ENCODE measurements at places on chromosomes 12 and 14. TPM values are rescaled to one million over a fixed set of nuclear protein-coding genes. Genes with fewer than 3 reads are reported as not detected.

Gene RTN1
- total RNA-seq: 2.4 TPM

Gene DPPA3
- total RNA-seq: 4.6 TPM

Gene CHGA
- total RNA-seq: 4.5 TPM

Gene MOAP1
- 24.3 TPM for total RNA-seq

Gene INSM2
- total RNA-seq: 0.45 TPM

Gene FGF6
- total RNA-seq: not detected

Gene FITM1
- not detected for total RNA-seq

Gene CLEC2B
- total RNA-seq: not detected

Gene BICDL1
- total RNA-seq: 18.6 TPM

Gene SLC6A15
- 6.3 TPM for total RNA-seq

DNA sequence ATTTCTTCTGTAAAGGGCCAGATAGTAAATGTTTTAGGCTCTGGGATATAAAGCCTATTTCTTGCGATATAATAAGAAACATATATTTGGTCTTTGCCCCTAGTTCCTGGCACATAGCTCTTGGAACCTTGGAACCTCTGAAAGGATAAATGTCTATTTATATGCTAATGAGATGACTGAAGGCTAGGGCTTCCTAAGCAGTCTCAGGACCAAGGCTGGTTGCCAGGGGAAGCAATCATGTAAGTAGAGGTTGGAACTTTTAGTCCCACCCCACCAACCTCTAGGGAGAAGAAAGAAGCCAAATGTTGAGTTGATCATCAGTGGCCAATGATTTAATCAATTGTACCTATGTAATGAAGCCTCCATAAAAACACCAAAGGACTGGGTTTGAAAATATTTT, 26.6 kb upstream of the NFYB start:
- H3K4me3 ChIP-seq: no peak overlapping the region
- no peaks in the 10 kb centered on the region for H3K4me1 ChIP-seq
- no peak for DNase-seq
- no peak overlapping the region for H3K27ac ChIP-seq

GRCh38 chr12:70989232-70989631, 68.7 kb upstream of the PTPRR start:
- H3K4me1 ChIP-seq: no peaks in the 10 kb centered on the region
- no peak overlapping the region for H3K27ac ChIP-seq
- no peak overlapping the region for H3K4me3 ChIP-seq
- no peaks in the 10 kb centered on the region for H3K36me3 ChIP-seq

GRCh38 chr14:21299562-21300130, 19.8 kb downstream of the RPGRIP1 start:
- no peak overlapping the region for H3K4me3 ChIP-seq
- no peaks in the 10 kb centered on the region for H3K36me3 ChIP-seq
- no peaks in the 10 kb centered on the region for H3K4me1 ChIP-seq
- DNase-seq: no peak
- no peak overlapping the region for H3K27ac ChIP-seq
- peaks cover 5% of the 10 kb centered on the region for H3K27me3 ChIP-seq

DNA sequence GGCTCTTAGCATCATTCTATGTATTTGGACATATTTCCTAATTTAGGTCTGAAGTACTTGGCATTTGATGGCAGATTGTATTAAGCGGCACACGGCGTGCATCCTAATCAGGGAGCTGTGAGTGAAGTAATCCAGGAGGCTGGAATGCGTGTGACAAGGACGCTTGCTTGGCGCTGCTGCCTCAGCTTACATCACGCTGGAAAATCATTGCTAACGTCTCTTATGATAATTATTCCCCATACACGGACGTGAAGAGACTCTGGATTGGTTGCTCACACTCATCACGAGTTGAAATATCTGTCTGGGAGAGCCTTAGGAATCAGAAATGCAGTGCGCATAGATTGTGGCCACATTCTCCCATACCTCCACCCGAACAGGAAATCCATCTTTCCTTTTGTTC, 85.3 kb downstream of the FBXW8 start:
- H3K4me3 ChIP-seq: no peak overlapping the region
- no peaks in the 10 kb centered on the region for H3K4me1 ChIP-seq
- H3K36me3 ChIP-seq: peaks cover 9% of the 10 kb centered on the region
- H3K27ac ChIP-seq: no peak overlapping the region
- no peaks in the 10 kb centered on the region for H3K27me3 ChIP-seq

DNA sequence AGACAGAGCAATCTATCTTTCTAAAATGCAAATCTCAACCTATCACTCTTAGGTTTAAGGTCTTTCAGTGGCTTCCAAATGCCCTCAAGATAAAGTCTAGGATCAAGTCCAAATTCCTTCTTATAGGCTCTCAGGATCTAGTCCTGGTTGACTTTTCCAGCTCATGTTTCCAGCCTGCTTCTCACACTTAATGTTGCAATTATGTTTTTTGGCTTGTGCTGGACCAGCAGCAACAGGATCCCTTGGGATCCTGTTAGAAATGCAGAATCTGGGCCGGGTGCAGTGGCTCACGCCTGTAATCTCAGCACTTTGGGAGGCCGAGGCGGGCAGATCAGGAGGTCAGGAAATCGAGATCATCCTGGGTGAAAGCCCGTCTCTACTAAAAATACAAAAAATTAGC, 10.6 kb downstream of the GPR33 start:
- no peaks in the 10 kb centered on the region for H3K36me3 ChIP-seq
- no peaks in the 10 kb centered on the region for H3K4me1 ChIP-seq
- no peak for DNase-seq
- no peak overlapping the region for H3K4me3 ChIP-seq

GRCh38 chr14:100641274-100641860, 54.1 kb upstream of the BEGAIN start:
- H3K4me3 ChIP-seq: no peak overlapping the region
- H3K27ac ChIP-seq: no peak overlapping the region
- H3K36me3 ChIP-seq: no peaks in the 10 kb centered on the region
- no peaks in the 10 kb centered on the region for H3K27me3 ChIP-seq

DNA sequence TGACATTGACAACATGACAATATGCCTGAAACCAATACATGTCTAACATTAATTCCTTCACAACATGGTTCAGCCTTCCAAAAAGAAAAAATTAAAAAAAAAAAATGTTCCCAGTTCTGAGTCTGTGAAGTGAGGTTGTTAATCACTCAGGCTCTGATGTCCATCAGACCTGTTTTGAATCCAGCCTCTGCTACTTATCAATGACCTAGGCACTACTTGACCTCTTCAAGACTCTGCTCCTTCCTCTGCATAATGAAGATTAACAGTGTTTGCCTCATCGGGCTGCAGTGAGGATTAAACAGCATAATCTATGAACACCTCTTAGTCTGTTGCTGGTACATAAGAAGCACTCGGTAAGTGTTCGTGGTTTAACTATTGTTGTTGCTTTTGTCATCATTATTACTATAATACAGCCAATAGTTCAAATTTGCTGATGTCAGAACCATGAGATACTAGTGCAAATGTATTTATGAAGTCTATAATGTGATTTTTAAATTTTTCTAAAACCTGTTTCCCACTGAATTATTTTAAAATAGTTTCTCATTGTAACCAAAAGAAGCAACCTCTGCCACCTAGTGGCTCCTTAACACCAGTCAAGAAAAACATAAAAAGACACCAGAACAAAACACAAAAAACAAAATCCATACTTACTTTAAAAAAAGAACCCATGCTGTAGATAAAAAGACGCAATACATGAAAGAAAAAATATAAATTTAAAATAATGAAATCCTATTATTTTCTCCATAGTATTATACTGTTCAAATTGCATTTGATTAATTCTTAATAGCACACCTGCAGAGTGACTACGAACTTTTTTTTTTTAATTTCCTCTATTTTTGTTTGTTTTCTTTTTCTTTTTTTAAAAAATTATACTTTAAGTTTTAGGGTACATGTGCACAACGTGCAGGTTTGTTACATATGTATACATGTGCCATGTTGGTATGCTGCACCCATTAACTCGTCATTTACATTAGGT, 20.3 kb upstream of the TMX1 start:
- DNase-seq: no peak
- no peak overlapping the region for H3K27ac ChIP-seq
- no peaks in the 10 kb centered on the region for H3K36me3 ChIP-seq
- no peaks in the 10 kb centered on the region for H3K27me3 ChIP-seq

GRCh38 chr12:114688256-114688845, 4.4 kb upstream of the TBX3 start:
- peaks cover 76% of the 10 kb centered on the region for H3K27me3 ChIP-seq
- H3K4me3 ChIP-seq: peak overlapping the region; percentile 71
- DNase-seq: peak; percentile 67
- H3K36me3 ChIP-seq: no peaks in the 10 kb centered on the region
- peaks cover 21% of the 10 kb centered on the region for H3K4me1 ChIP-seq

- no peak overlapping the region for H3K27ac ChIP-seq
- DNase-seq: peak; percentile 23
Observed at GRCh38 chr12:34391771-34392581, 369.7 kb downstream of the ALG10 start.

- H3K27me3 ChIP-seq: peaks cover 22% of the 10 kb centered on the region
- H3K36me3 ChIP-seq: no peaks in the 10 kb centered on the region
- DNase-seq: no peak
- H3K27ac ChIP-seq: no peak overlapping the region
- no peak overlapping the region for H3K4me3 ChIP-seq
Observed at GRCh38 chr14:58898655-58899316, 261.0 kb downstream of the DACT1 start.

DNA sequence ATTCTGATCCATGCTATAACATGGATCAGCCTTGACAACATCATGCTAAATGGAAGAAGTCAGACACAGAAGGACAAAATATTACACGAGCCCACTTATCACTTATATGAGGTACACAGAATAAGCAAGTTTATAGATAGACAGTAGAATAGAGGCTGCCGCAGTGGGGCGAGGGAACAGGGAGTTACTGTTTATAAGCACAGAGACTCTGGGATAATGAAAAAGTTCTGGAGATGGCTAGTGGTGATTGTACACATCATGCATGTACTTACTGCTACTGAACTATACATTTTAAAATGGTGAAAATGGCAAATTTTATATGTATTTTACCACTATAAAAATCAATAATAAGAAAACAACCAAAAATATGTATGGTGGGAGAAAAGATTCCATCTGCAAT, 95.2 kb upstream of the PSMC1 start:
- no peaks in the 10 kb centered on the region for H3K36me3 ChIP-seq
- DNase-seq: no peak
- H3K4me3 ChIP-seq: no peak overlapping the region
- H3K4me1 ChIP-seq: peaks cover 4% of the 10 kb centered on the region
- no peaks in the 10 kb centered on the region for H3K27me3 ChIP-seq
- H3K27ac ChIP-seq: no peak overlapping the region

DNA sequence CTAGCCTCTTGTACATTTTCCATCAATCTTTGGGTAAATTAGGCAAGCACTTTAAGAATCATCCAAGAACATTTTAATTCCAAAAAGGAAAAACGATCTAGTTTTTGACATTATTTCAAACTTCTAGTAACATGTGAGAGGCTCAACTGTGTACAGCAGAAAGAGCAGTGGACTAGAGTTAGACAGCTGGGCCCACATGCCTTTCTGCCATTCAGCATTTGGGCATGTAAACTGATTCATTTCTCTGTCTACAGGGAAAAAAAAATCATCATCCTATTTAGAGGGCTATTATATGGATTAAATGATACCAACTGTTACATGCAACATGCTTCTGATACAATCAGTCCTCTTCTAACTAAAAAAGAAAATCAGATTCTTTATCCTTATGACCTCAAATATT, 17.7 kb downstream of the ATP2B1 start:
- no peaks in the 10 kb centered on the region for H3K27me3 ChIP-seq
- H3K4me3 ChIP-seq: no peak overlapping the region
- H3K4me1 ChIP-seq: no peaks in the 10 kb centered on the region
- no peak overlapping the region for H3K27ac ChIP-seq
- DNase-seq: no peak

GRCh38 chr12:31702047-31702446, 26.8 kb downstream of the AMN1 start:
- H3K36me3 ChIP-seq: peaks cover 6% of the 10 kb centered on the region
- peak; percentile 69 for DNase-seq
- H3K4me1 ChIP-seq: no peaks in the 10 kb centered on the region
- H3K4me3 ChIP-seq: no peak overlapping the region
- no peaks in the 10 kb centered on the region for H3K27me3 ChIP-seq

GRCh38 chr12:10175846-10176636, 2.8 kb upstream of the TMEM52B start:
- H3K36me3 ChIP-seq: no peaks in the 10 kb centered on the region
- no peaks in the 10 kb centered on the region for H3K4me1 ChIP-seq
- DNase-seq: no peak
- no peak overlapping the region for H3K4me3 ChIP-seq
- no peak overlapping the region for H3K27ac ChIP-seq

DNA sequence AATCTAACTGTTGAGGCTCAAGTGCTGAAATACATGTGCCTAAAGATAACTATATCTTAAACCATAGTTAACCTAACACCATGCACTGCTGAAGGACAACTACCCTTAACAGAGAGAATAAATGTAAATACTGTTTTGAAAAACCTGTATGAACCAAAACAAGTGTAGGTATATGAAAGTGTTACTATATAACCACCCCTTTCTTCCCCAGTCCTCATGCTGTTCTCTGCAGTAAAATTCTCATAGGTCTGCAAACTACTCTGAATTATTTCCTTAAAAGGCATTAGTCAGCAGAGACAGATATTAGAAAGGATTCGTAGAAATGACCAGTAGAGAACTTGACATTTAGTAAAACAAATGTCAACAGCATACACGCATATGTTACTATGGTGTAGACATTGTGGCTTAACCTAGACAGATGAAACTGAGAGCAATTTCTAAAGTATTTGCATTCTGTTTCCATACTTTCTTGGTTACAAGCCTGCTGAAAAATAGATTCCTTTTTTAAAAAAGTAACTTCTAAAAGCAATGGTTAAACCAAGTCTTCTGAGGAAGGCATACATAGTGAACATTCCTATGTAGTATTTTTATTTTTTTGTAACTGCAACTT, 13.9 kb downstream of the CSRP2 start:
- DNase-seq: no peak
- H3K4me1 ChIP-seq: no peaks in the 10 kb centered on the region
- peaks cover 7% of the 10 kb centered on the region for H3K36me3 ChIP-seq
- no peaks in the 10 kb centered on the region for H3K27me3 ChIP-seq
- no peak overlapping the region for H3K27ac ChIP-seq

GRCh38 chr12:130920119-130920703, 33.5 kb upstream of the ADGRD1 start:
- DNase-seq: no peak
- H3K27me3 ChIP-seq: peaks cover 5% of the 10 kb centered on the region
- H3K36me3 ChIP-seq: no peaks in the 10 kb centered on the region
- no peak overlapping the region for H3K27ac ChIP-seq

DNA sequence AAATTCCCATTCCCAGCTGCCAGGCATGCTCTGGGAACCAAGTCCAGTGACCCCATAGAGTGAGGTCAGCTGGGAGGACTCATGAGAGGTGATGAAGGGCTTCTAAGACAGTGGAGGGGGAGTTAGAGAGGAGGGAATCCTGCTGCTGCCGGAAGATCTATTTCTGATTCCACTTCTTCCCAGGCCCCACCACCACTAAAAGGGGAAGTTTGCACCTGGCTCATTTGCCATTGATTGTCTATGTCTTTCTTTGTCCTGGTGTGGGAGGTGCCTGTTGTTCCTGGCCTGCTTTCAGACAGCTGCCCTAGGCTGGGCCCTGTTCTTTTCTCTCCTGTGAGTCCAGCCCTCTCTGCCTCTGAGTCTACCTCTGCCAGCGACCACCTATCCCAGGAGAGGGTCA, 3.0 kb upstream of the KRT6A start:
- no peak for DNase-seq
- H3K4me3 ChIP-seq: peak overlapping the region; percentile 27
- H3K36me3 ChIP-seq: no peaks in the 10 kb centered on the region
- H3K27ac ChIP-seq: peak overlapping the region; percentile 27
- H3K4me1 ChIP-seq: peaks cover 19% of the 10 kb centered on the region
- H3K27me3 ChIP-seq: no peaks in the 10 kb centered on the region

GRCh38 chr12:39287409-39287808, 155.5 kb downstream of the KIF21A start:
- H3K27me3 ChIP-seq: no peaks in the 10 kb centered on the region
- H3K4me1 ChIP-seq: no peaks in the 10 kb centered on the region
- no peak for DNase-seq
- no peaks in the 10 kb centered on the region for H3K36me3 ChIP-seq
- no peak overlapping the region for H3K4me3 ChIP-seq

Data from endodermal cell (in vitro differentiated cells).